ENCODE measurements at places on chromosomes 12 and 14.

GRCh38 chr12:14540801-14541462 lies 26.8 kb downstream of the PLBD1 start:
- no peak for DNase-seq

GRCh38 chr14:91127924-91128323 lies 14.1 kb downstream of the DGLUCY start:
- DNase-seq: no peak

DNA sequence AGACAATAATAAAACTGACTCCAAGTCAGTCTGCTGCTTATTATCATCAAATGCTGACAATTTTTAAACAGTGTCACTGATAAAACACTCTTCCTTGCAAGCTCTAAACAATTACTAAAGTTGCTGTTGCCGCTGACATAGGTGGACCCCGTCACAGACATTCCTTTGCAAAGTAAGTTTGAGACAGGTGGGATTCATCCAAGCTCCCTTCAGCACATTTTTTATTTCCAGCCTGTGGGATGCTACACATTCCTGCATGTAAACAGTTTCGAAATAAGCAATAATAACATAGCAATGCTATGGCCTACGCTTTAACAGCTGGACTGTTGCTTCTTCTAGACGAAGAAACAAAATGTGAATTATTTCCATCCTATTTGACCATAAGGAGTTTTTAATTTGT lies 85.4 kb upstream of the HIF1A start:
- no peak for DNase-seq

- no peak for DNase-seq
Observed at GRCh38 chr14:86955771-86956354, 1037.1 kb downstream of the GALC start.

DNA sequence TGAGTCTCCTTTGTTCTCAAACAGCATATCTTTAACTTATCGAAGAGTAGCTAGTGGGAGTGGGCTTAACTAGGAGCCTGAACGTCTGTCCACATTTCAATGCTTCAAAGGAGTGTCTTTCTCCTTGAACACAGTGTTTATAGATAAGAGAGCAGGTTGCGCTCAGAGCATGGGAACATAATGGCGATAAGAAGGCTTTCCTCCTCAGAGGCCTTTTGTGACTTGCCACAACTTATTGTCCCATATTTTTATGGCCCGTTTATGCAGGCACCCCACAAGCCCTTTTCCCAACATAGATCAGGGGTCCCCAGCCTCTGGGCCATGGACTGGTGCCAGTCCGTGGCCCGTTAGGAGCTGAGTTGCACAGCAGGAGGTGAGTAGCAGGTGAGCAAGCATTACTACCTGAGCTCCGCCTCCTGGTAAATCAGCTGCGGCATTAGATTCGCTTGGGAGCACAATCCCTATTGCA lies 2.6 kb upstream of the DDX47 start:
- DNase-seq: peak; percentile 43

DNA sequence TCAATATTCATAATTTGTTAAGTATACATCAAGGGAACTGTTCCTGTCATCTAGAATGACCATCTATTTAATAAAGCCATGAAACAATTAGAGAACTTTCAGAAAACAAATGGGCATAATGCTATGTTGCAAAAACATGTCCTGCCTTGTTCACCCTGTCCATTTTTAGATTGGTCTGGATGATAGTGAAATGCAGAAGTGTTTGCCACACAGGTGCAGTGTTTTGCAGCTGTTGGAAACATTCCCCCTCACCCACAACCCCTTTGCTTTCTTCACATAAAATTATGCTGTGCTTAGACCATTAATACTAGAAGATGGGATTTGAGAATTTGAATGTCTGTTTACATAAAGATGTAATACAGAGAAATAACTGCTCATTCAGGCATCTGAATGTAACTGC lies 36.5 kb downstream of the LEMD3 start:
- DNase-seq: no peak

- DNase-seq: no peak
Observed at GRCh38 chr14:95258754-95259593, 60.7 kb downstream of the CLMN start.

Data from NCI-H510A treated with DMSO at 0.1 percent for 48 hours (cell line).